ENCODE measurements at places on chromosomes 7 and 10.

DNA sequence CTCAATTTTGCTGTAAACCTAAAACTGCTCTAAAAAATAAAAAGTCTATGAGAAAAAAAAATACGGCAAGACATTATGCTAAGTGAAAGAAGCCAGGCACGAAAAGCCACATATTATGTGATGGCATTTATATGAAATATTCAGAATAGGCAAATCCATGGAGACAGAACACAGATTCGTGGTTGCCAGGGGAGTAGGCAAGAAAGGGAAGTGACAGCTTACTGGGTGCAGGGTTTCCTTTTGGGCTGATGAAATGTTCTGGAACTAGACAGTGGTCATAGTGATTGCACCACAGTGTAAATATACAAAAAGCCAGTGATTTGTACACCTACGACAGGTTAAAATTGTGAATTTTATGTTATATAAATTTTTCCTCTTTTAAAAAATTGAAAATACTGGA, 41.3 kb upstream of the GLI3 start:
- DNase-seq = no peak

GRCh38 chr7:12303062-12303461, 92.0 kb downstream of the TMEM106B start:
- DNase-seq = no peak

GRCh38 chr7:114158854-114159253, 240.0 kb upstream of the PPP1R3A start:
- DNase-seq = no peak

DNA sequence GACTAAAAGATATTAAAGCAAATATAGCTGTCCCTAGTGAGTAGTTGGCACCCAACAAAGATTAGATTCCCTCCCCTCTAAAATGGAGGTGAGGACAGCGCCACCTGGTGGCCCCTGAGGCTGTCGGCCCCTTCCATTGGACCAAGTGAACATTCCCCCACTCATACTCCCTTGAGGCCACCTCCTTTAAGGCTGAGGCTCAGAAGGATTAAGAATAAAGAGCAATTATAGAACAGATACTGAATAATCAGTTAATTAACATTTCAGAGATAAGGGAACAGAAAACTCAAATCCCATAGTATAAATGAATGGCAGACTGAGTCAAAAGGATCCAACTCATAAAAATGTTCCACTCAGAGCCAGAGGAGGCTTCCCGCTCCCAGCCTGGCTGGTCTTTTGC, 130.4 kb upstream of the GHITM start:
- no peak for DNase-seq

DNA sequence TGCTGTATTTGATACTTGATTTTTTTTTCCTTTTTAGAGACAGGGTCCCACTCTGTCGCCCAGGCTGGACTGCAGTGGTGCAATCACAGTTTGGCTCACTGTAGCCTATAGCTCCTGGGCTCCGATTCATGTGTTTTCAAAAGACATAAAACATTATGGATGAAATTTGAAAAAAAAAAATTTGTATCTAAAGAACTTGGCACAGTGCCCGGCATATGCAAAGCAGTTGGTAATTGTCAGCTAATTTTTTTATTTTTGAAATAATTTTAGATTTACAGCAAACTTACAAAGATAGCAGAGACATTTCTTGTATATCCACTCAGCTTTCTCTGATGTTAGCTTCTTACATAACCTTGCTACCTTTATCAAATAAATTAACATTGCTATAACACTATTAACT, 20.3 kb upstream of the SAMD8 start:
- no peak for DNase-seq

- peak; percentile 11 for DNase-seq
These were observed 75.3 kb upstream of the AASS start for GRCh38 chr7:122219253-122219865.

DNA sequence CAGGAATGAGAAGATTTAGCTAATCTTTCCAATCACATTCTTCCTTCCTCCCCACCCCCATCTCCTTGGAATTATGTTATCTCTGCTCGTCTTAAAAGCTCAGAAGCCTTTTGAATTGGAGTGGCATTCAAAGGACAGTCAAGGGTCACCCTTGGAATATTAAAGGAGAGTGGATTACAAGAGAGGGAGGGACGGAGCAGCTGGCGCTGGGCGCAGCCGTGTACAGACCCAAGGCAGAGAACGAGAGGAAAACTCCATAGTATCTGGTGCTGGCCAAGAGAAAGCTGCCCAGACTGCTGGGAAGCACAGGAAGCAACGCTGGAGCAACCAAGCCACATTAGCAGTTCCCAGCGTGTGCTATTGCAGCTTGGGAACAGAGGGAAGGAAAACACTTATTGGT, 95.7 kb downstream of the POU6F2 start:
- peak; percentile 70 for DNase-seq

DNA sequence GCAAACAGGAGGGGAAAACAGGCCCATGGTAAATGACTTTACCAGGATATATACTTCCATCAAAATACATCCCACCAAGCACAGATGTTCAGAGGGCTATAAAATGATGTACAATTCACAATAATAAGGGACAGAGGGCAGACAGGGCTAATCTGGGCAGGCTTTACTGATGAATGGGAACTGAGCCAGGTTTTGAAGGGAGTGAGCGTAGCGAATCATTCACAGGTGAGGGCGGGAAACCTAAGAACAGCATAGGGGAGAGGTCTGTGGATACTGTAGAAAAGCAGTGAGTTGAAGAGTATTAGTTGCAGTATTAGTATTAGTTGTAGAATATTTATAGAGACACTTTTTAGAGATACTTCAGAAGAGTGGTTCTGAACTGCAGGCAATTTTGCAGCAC, 180.8 kb downstream of the JAZF1 start:
- no peak for DNase-seq

- DNase-seq = no peak
These were observed 32.0 kb downstream of the THNSL1 start for GRCh38 chr10:25048450-25048849.

DNA sequence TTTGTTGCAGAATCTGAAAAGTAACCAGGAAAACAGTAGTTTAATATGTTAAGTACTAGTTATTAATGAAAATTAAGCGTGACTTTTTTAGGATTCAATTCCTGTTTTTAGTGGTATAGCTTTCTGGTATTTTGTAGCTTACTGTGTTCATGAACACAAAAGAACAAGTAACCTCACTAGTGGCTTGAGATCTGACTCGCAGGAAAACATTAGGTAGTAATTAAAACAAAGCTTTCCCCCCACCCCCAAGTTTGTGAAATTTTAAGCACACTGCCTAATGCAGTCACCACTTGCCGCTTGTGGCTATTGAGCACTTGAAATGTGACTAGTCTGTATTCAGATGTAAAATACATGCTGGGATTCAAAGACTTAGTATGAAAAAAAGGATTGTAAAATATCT, 102.5 kb upstream of the RPA3 start:
- no peak for DNase-seq

- DNase-seq = no peak
These were observed 104.6 kb downstream of the HECTD2 start for GRCh38 chr10:91514787-91515186.

DNA sequence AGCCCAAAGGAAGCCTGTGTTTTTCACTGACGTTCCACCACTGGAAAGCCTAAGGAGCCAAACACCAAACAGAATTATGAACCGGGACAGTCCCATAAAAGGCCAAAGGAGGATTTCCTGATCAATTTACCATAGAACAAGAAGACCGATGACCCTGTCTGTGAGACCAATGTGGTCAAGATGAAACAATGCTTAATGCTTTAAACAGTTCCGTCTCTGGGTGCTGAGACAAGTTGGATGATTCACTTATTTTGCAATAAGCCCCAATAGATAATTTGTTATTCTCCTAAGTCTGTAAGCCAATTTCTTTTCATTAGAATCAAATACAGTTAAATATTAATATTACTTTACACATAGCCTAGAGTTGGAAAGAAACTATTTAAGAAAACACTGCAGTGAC, 134.9 kb downstream of the MICU1 start:
- DNase-seq = no peak

GRCh38 chr7:127396184-127396583, 3.7 kb upstream of the ZNF800 start:
- no peak for DNase-seq

DNA sequence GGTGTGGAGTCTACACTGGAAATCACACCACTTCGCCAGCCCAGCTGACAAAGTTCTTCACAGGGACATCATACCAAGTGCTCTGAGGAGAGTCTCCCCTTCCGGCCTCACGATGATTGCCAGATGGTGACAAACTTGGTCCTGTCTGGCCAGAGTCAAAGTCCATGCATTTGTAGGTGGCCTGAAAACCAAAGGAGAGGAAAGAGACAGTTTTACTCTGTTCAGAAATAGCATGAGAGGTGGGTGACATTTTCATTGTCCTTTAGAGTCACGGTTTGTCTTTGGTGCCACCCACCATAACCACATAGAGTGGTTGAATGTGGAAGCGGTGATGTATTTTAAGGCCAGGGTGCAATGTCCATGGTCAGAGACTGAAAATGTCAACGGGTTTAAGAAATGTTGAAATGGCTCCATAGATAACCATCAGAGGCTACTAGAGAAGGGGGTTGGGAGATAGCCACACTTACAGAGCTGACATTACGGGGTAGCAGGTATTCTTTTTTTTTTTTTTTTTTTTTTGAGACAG, 33.0 kb downstream of the BTBD16 start:
- no peak for DNase-seq

DNA sequence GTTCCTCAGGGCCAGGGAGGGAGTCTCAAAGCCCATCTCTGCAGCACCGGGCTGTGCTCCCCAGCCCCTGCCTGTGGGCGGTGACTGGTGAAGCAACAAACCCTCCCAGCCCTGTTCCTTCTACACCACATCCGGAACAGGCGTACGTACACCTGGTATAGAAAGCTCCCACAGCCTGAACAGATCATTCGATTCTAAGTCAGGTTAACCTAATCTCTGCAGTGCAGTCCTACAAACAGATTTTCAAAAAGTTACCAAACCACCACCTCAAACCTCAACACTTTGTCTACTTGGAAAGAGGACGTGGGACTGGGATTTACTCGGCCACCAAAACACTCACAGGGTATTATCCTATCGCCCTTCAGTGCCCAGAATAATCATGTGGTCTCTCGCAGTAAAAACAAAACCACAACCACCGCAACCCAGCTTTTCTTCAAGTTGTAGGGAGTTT, 238.4 kb downstream of the DIP2C start:
- DNase-seq = no peak
